ENCODE measurements at places on chromosomes 6 and 20.
A peak's percentile ranks its signal among the peaks of the same experiment; 100 is the strongest.

DNA sequence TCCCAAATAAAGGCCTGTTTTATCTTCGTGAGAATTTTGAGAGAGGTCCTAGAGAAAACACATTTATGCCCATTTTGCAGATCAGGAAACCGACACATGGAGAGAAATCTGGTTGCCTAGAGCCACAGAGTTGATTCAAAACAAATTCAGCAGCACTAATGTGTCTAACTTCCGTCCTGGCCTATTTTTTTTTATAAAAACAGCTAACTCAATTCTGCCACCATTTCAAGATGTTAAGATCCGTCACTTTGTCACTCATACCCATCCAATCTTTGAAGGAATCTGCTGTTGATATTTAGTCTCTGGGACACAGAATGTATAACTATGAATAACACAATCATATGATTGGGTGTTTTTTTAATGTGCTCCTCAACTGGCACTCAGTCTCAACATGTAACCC lies 611.1 kb upstream of the ARID1B start:
- no peak for DNase-seq

DNA sequence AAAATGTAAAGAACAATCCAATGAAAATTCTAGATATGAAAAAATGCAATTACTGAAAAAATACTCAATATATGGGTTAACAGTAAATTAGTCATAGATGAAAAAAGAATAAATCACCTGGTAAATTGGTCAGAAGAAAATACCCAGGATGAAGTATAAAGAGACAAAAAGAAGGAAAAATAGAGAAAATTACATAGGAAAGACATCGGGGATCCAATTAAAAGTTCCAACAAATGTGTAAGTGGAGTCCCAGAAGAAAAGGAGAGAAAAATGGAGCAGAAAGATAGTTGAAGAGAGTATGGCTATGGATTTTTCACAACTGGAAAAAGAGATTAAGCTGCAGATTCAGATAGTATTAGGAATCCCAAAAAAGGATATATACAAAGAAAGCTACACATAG lies 18.7 kb upstream of the UFL1 start:
- DNase-seq = no peak

GRCh38 chr6:4017834-4018170 lies 61.1 kb downstream of the FAM217A start:
- DNase-seq = no peak

GRCh38 chr20:47411161-47411560 lies 54.7 kb upstream of the ZMYND8 start:
- no peak for DNase-seq

GRCh38 chr6:118353564-118353963 lies 194.5 kb upstream of the PLN start:
- DNase-seq = no peak

GRCh38 chr20:57594092-57594951 lies 25.9 kb downstream of the ZBP1 start:
- peak; percentile 61 for DNase-seq

GRCh38 chr6:138107752-138108592 lies 753 bp upstream of the PERP start:
- peak; percentile 22 for DNase-seq

DNA sequence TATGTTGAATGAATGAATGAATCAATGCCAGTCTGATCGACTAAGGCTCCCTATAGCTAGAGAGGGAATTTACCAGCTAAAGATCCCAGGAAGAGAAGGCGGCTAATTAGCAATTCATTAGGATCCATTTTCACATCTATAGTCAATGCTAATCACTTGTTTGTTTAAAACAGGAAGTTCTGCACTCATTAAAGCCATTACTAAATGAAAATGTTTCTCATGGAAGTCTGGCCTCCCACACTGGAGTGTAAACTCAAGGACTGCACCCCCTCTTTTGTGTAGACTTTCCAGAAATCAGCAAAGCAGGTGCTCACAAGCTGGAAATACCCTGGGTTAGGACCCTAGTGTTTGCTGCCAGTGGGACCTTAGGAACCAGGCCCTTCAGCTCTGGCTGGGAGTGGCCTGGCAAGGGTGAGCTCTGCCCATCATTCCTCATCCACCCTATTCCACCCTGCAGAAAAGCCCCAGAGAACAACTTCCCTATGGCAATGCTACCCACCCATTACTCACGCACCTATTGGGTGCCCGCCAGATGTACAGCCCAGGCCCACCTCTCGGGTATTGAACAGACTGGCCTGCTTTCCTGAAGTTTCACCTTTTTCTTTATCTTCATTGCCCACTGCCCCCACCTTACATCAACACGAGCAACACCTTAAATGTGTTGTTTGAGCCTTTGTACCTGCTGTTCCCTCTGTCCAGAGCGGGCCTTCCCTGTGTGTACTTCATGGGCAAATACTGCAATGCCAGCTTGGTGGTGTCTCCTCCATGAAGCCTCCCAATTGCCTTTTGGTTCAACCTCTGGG lies 60.8 kb downstream of the TTI1 start:
- no peak for DNase-seq

- DNase-seq = peak; percentile 91
These were observed at the start of gene PLCG1 for GRCh38 chr20:41136680-41137613. PLCG1 (plus strand) TSS chr20:41137543; CDS start chr20:41137642, 99 bp downstream.

- no peak for DNase-seq
These were observed 812 bp upstream of the SMIM13 start for GRCh38 chr6:11092668-11093375.

DNA sequence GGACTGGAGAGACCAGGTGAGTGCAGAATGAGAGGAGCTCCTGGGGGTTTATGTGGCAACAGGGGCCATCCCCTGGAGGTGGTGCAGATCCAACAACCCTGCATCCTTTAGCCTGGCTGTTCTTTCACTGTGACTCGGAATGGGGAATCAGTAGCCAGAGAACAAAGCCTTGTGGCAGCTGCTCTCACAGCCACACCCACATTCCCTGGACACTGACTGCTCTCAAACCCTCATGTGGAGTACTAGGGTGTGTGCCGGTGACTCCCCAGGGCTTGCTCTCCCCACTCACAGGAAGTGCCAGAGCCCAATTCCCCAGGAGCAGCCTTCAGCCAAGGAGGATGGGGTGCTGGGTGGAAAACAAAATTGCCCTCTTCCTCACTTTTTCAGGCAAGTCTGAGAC lies 30.2 kb upstream of the GGTLC1 start:
- no peak for DNase-seq

GRCh38 chr20:44771172-44771535 lies 25.5 kb downstream of the KCNK15 start:
- no peak for DNase-seq

DNA sequence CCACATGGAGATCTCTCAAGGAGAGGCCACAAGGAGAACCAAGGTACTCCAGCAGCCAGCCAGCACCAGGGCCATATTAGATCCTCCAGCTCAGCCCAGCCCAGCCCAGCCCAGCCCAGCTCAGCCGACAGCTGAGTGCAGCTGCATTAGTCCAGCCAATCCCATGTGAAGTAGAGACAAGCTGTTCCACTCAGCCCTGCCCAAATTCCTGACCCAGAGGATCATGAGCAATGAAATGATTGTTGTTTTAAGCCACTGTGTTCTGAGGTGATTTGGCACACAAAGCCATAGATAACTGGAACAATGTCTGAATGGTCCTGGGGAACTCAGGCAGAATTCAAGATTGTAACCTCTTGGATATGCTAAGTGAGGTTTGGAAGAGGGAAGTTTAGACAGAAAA lies 59.5 kb upstream of the BMP2 start:
- DNase-seq = peak; percentile 73

DNA sequence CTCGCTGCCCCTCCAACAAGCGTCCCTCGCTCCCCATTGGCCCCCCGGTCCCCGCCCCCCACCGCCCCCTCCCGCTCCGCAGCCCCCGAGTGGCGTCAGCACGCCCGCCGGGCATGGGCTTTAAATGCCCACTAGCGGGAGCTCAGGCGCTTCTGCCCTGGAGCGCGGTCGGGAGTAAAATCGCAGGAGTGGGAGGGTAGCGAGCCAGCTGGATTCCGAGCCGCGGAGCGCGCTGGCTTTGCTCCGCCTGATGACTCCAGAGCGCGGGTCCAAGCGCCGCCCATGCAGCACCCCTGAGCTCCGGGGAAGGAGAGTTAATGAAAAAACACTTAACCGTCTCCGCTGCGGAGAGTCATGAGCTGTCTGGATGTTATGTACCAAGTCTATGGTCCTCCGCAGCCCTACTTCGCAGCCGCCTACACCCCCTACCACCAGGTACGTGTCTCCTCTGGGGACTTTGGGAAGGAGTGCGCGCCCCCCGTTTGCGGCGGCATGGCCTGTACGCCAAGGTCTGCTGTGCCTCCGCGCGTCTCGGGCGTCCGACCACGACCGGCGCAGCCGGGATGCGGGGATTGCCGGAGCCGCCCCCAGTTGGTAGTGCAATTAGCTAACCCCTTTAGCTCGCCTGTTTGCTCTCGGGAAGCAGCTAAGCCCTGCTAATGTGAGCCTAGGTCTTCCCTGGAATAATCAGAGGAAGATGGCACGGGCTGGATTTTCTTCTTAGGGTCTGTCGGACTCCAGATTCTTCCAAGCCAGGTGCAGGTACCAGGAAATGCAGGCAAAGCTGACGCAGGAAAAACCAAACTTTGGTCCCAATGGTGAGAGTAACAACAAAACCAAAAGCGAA lies at the start of gene VGLL2:
Gene VGLL2 (plus strand): TSS at position 149 of the 847 bp plus-strand sequence. CDS start 206 bp downstream, at position 355.
- no peak for DNase-seq

- no peak for DNase-seq
These were observed 223.6 kb upstream of the PREP start for GRCh38 chr6:105626295-105627158.

DNA sequence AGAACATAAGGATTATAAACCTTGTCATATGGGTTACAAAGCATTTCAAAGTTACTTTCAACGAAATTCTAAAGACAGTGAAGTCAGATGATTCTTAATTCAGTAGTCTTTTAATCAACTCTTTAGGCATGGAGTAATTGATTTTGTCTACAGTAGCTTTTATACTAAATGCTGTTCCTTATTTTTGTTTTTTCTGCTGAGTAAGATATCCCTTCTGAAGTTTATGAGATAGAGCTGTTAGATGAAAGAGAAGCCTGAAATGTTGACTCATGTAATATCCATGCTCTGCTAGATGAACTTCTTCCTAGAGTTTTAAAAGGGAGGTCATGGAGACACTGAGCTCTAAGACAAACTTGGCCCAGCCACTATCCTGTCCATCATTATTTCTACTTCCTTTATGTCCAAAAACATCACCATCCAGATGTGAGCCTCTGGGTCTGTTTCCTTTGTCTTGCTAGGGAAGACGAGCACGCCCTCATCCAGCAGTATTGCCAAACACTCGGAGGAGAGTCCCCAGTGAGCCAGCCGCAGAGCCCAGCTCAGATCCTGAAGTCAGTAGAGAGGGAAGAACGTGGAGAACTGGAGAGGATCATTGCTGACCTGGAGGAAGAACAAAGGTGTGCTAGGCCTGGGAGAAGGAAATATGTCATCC lies 550.3 kb downstream of the UTRN start:
- DNase-seq = no peak

GRCh38 chr20:17825960-17826843 lies 126.4 kb downstream of the BANF2 start:
- DNase-seq = peak; percentile 12

GRCh38 chr6:4971851-4972250 lies 32.0 kb downstream of the RPP40 start:
- no peak for DNase-seq

DNA sequence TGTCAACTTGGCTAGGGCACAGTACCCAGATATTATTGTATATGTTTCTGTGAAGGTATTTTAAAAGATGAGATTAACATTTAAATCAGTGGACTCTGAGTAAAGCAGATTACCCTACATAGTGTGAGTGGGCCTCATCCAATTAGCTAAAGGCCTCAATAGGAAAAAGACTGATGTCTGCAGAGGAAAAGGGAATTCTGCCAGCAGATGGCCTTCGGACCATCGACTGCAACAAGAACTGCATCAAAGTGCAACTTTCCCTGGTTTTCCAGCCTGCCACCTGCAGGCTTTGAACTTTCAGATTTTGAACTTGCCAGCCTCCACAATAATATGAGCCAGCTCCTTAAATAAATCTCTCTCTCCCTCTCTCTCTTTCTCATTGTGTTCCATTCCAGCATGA lies 80.5 kb downstream of the IMPG1 start:
- no peak for DNase-seq

DNA sequence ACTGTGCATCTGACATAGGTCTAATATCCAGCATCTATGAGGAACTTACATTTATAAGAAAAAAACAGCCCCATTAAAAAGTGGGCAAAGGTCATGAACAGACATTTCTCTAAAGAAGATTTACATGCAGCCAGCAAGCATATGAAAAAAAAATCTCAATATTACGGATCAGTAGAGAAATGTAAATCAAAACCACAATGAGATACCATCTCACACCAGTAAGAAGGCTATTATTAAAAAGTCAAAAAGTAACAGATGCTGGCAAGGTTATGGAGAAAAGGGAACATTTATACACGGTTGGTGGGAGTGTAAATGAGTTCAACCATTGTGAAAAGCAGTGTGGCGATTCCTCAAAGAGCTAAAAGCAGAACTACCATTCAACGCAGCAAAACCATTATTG lies 13.1 kb downstream of the METTL24 start:
- no peak for DNase-seq

DNA sequence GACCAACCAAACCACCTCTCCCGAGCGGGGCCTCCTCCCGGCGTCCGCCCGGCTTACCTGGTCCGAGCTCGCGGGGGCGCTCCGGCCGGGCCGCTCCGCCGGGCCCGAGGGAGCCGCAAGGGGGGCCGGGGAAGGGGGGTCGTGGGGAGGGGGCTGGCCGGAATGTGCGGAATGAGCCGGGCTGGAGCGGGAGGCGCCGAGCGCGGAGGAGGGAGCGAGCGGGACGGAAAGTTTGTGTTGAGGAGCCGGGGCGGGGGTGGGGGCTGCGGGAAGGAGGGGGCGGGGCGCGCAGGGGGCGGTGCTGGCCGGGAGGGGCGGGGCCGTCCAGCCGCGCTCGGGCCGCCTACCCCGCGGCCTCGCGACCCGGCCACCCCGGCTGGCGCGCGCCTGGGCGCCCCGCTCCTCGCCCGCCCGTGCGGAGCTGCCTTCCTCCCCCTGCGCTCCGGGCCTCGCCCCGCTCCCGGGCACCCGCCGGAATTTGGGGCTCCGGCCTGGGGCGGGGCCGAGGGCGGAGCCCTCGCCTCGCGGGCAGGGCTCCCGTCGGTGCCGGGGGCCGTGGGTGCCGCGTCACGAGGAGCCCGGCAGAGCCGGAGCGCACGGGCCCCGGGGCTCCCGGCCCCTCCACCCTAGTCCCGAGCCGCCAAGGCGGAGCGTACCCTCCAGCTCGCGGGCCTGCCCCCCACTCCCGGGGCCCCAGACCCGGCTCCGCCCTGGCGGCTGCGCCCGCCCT lies at the start of gene TEAD3:
Gene TEAD3 (minus strand): TSS at position 239 of the 730 bp plus-strand sequence.
- DNase-seq = peak; percentile 70

GRCh38 chr20:37907330-37907676 lies 4.4 kb downstream of the VSTM2L start:
- no peak for DNase-seq

Data from heart left ventricle (tissue), 16 donors.